Stimulated activated CD4-positive, alpha-beta T cell treated with anti-CD3 and anti-CD28 coated beads, Interleukin-12 subunit alpha, Interleukin-12 subunit beta, amount 100 ng/mL, for 48 hours (primary cell): ENCODE measurements at places on chromosomes 3 and 15.

DNA sequence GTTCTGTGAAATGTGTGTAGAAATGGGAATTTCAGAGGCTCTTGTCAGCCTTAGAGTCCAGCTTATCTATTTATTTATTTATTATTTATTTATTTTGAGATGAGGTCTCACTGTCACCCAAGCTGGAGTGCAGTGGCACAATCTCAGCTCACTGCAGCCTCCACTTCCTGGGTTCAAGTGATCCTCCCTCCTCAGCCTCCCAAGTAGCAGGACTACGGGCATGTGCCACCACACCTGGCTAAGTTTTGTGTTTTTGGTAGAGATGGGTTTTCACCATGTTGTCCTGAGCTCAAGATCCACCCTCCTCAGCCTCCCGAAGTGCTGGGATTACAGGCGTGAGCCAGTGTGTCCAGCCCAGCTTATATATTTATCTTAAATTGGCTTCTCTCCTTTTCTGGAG lies 11.5 kb downstream of the CNOT10 start:
- no peak for DNase-seq

- DNase-seq, result no peak
These were observed 165.4 kb upstream of the DCBLD2 start for GRCh38 chr3:99066863-99067262.

- no peak for DNase-seq
These were observed 52.6 kb downstream of the AGTR1 start for GRCh38 chr3:148750296-148750695.

DNA sequence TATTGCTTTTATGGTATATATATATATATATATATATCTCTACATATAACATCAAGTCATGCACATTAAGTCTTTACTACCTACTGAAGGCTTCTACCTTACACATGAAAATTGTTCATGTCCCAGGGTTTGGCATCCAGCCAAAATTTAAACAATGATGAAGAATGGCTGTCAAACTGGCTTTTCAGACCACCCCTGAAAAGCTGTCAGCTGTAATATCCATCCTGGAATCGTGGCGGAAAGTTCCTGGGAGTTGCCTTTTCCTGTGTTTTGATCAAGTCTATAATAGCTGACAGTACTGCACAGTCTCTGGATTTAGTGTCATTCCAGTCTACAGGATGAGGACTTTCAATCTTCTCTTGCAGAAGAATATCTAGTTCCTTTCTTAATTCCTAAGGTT lies 48.3 kb downstream of the DHX36 start:
- no peak for DNase-seq

DNA sequence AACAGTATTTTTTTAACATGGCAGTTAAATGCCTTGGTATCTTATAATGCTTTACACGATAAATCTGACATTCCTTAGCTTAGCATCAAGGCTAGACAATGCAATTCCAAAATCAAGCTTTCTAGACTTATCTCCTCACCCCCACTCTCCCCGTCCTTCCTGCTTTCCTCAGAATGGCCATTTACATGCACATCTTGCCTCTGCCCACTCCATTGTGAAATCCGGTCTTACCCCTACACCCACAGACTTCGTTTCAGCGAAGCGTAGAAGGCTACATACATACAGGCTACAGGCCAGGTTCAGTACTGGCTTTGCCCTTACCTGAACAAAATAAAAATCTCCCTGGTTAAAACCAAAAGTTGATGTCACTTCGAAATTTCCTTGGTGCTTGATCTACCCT lies 58.6 kb upstream of the SLC12A8 start:
- no peak for DNase-seq

GRCh38 chr15:34943711-34944110 lies 25.8 kb downstream of the AQR start:
- DNase-seq, result no peak

DNA sequence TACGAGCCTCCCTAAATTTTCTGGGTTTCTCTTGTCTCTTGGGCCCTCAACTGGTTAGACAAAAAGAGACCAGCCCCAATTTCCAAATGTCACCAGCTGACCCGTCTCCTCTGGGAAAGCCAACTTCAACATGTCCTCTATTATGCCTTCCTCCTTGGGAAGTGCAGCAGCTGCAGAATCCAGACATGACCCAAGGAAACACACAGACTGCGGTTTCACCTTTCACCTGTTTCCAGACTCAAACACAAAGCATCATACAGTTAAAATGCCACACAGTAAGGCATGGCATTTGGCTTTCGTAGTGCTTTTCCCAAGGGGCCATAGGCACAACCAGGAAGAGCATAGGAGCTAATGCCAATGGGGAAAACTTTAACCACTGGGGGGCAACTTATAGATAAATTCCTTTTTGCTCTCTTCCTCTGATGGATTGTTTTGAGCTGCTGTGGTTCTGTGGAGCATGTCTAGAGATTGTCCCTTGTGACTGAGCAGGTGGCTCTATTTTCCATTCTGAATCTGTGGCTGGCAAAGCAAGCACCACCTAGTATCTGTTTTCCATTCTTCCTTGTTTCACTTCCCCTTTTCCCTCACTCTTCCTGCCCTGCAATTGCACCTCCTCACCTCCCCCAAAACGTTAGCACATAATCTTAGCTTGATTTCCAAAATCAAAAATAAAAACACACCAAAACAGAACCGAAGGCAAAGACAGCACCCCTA lies 49.3 kb downstream of the HHLA2 start:
- DNase-seq, result no peak

DNA sequence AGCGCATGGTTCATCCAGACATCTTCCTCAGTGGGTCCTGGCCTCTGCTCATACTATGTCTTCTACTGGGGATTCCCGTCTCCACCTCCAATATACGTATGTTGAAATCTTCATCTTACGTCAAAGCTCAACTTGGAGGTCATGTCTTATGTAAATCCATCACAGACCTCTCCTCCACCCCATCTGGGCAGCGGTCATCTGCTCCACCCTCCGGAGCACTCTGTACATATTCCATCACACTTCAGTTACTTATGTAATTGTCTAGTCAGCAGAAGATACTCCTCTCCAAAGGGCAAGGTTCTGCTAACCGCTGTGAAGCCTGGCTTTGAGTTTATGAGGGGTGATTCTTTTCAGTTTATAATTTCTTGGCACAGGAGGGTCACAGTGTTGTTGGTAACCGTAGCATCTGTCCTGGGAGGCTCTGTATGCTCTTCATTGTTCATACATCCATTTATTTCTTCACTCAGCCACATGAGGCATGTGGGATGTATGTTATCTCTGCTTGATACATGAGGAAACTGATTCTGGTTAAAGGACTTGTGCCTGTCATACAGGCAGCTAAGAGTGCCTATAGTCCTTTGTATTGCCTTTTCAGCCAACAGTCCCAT lies 22.1 kb downstream of the MAP2K1 start:
- DNase-seq, result no peak

DNA sequence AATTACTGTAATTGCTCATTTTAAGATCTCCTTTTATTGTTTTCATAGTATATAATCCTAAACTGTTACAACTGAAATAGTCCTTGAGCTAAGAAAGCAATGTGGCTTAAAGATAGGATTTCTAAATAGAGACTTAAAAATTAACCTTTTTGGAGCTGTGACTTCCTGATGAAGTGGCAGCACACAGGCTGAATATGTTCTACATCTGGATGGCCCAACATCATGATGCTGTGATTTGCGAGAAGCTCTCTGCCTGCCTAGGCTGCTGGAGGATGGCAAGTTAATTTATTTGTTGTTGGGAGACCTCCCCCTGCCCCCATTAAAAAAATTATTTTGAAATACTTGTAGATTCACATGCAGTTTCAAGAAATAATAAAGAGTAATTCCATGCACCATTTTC lies 134.5 kb downstream of the IGF1R start:
- DNase-seq, result no peak
